Heart right ventricle (tissue), 16 donors: ENCODE measurements at places on chromosomes 2 and 18. TPM values are rescaled to one million over a fixed set of nuclear protein-coding genes. Genes with fewer than 3 reads are reported as not detected.

DNA sequence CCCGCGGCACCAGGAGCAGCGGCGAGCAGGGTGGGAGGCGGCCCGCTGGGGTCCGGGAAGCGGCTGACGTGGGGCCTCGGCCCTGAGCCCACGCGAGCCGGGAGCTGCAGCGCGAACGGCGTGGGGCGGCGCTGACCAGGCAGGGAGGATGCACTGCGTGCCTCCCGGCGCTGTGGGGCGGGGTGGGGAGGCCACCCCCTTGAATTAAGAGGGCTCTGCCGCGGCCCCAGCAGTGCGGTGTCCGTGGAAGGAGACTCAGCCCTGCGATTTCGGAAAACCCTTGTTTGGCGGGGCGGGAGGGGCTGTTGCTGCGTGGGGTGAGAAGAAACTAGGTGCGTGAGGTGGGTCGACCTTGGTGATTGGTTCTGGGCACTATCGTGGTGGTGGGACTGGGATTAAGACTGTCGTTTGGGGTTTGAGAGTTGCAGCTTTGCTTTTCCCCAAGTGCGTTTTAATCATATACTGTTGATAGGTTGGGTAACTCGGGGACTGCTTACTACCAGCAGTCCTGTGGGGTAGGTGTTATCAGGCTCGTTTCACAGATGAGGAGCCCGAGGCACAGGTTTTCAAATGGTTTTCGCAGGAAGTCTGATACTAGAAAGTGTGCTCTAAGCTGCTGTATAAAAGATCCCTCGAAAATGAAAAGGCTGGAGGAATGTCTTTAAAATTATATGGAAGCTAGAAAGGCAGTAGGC lies 722 bp downstream of the ACSL3 start:
- peak; percentile 60 for DNase-seq
- no peaks in the 10 kb centered on the region for H3K36me3 ChIP-seq
- peak overlapping the region; percentile 99 for H3K27ac ChIP-seq
- H3K27me3 ChIP-seq, result no peaks in the 10 kb centered on the region
- peaks cover 16% of the 10 kb centered on the region for H3K4me1 ChIP-seq

DNA sequence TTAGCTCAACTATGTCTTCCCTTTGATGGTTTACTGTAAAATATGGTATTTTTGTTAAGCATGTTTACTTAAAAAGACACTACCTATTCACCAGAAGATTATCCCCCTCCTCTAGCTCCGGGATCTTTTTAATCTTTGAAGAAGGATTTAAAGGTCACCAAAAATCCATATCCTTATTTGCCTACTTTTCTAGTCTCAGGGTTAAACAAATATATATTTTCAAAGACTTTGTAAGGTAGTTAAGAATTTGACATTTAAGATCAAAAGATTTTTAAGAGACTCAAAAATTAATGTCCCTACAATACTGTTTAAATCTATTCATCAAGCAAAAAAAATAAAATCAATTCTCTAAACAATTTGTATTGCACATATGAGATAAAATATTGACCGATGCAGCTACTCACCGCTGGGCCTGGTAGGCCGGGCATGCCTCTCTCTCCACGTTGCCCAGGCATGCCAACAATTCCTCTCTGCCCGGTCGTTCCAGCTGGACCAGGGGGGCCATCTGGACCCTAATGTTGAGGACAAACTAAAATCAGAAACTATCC lies 76.1 kb downstream of the COL3A1 start:
- DNase-seq, result no peak
- H3K4me1 ChIP-seq, result no peaks in the 10 kb centered on the region
- no peak overlapping the region for H3K27ac ChIP-seq
- H3K27me3 ChIP-seq, result no peaks in the 10 kb centered on the region

DNA sequence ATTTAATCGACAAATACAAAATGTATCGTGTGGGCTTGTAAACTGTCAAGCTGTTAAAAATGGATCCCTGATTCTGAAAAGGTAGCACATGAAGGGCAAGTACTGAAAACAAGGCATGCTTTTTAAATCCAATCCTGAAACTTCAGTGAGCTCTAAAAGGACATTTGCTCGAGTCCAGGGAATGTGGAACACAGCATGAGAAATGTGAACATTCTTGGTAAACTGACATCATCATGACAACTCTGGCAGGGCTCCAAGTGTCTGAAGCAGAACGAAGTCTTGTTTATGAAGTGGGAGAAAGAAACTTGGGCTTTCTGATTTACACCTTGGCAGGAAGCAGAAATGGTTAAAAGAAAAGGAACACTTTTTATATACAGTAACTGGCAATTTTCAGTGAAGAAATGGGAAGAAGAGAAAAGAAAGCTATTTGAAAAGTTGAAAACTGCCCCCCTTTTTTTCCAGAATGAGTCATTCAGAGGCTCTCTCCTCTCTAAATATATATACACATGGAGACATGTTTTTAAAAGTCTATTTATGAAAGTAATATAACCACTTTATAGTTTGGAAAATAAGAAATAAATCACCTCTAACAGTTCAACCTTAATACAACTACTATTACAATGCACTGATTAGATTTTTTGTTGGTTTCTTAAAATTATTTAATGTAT lies 120.8 kb downstream of the GAREM1 start:
- no peaks in the 10 kb centered on the region for H3K27me3 ChIP-seq
- peaks cover 42% of the 10 kb centered on the region for H3K4me1 ChIP-seq
- peak overlapping the region; percentile 65 for H3K27ac ChIP-seq
- peak; percentile 85 for DNase-seq
- H3K36me3 ChIP-seq, result no peaks in the 10 kb centered on the region

DNA sequence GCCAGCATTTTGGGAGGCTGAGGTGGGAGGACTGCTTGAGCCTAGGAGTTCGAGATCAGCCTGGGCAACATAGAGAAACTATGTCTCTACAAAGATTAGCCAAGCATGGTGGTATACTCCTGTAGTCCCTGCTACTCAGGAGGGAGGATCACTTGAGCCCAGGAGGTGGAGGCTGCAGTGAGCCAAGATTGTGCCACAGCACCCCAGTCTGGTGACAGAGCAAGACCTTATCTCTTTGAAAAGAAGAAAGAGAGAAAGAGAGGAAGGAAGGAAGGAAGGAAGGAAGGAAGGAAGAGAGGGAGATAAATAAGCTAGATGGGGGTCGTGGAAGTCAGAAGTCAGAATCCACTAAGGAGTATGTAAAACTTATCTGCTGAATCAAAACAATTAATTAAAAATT lies 16.2 kb downstream of the GPR75 start:
- no peak for DNase-seq
- no peak overlapping the region for H3K27ac ChIP-seq
- H3K4me1 ChIP-seq, result no peaks in the 10 kb centered on the region
- H3K4me3 ChIP-seq, result no peak overlapping the region
- peaks cover 8% of the 10 kb centered on the region for H3K36me3 ChIP-seq
- H3K27me3 ChIP-seq, result no peaks in the 10 kb centered on the region

- H3K4me3 ChIP-seq, result no peak overlapping the region
- H3K36me3 ChIP-seq, result no peaks in the 10 kb centered on the region
- no peak overlapping the region for H3K27ac ChIP-seq
- H3K4me1 ChIP-seq, result no peaks in the 10 kb centered on the region
- no peak for DNase-seq
These were observed 109.6 kb downstream of the KYNU start for GRCh38 chr2:142987044-142987443.

DNA sequence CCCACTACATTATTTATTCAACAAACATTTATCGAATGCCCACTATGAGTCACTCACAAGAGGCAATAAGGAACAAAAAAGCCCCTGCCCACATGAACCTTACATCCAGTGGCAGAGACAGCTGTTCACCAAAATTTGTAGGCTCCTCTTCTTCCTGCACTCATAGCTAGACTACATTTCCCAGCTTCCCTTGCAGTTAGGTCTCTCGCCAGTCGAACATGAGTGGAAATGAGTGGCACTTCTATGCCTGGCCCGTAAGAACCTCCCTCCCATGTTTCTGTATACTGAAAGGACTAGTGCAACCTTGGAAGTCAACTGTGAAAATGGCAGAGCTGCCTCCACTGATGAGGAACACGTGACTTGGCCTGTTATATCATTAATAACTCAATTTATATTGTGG lies 19.4 kb upstream of the NCOA1 start:
- H3K4me1 ChIP-seq, result no peaks in the 10 kb centered on the region
- no peak overlapping the region for H3K27ac ChIP-seq
- H3K36me3 ChIP-seq, result no peaks in the 10 kb centered on the region
- no peak overlapping the region for H3K4me3 ChIP-seq

DNA sequence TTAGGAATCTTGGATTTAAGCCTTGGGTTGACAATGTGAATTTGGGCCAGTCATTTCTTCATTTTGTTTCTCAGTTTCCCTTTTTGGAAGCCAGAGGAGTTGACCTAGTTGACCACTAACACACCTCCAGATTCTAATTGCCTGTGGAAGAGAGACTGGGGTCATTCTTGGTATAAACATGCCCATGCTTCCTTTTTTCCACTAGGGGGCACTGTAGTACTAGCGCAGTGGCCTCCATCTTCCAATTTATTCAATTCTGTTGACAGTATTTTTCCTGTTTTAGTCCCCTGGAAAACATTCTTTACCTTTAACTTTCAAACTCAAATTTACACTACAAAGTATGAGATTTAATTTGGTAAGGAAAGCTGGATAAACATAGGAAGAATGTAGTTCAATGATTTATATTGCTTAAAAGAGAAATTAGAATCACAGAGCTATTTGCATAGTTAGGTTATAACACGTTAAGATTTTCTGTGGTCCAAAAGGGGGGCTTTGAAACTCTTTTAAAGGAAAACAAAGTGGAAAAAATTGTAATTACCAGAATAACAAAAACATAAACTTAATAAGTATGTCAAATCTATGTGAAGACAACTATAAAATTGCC lies 57.5 kb upstream of the AGPS start:
- no peak for DNase-seq
- no peaks in the 10 kb centered on the region for H3K27me3 ChIP-seq
- H3K36me3 ChIP-seq, result peaks cover 14% of the 10 kb centered on the region
- no peak overlapping the region for H3K27ac ChIP-seq
- no peak overlapping the region for H3K4me3 ChIP-seq

DNA sequence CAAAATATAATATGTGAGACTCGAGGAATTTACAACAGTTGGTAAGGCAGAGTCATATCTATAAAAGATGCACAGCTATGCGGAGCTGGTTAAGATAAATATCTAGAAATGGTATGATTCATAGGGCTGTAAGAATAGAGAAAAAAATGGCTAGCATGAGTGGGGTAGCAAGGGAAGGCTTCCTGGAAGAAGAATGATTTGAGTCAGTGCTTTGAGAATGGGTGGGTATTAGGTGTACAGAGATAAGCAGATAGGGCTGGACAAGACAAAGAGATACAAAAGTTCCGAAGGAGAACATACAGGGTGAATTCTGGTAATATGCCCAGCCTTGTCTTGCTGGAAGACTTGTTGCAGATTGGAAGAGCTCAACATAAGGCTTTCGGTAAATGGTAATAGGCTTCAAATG lies 291.5 kb upstream of the CCDC68 start:
- peaks cover 31% of the 10 kb centered on the region for H3K36me3 ChIP-seq
- H3K27me3 ChIP-seq, result no peaks in the 10 kb centered on the region
- no peak for DNase-seq
- no peak overlapping the region for H3K4me3 ChIP-seq
- H3K27ac ChIP-seq, result peak overlapping the region; percentile 68

DNA sequence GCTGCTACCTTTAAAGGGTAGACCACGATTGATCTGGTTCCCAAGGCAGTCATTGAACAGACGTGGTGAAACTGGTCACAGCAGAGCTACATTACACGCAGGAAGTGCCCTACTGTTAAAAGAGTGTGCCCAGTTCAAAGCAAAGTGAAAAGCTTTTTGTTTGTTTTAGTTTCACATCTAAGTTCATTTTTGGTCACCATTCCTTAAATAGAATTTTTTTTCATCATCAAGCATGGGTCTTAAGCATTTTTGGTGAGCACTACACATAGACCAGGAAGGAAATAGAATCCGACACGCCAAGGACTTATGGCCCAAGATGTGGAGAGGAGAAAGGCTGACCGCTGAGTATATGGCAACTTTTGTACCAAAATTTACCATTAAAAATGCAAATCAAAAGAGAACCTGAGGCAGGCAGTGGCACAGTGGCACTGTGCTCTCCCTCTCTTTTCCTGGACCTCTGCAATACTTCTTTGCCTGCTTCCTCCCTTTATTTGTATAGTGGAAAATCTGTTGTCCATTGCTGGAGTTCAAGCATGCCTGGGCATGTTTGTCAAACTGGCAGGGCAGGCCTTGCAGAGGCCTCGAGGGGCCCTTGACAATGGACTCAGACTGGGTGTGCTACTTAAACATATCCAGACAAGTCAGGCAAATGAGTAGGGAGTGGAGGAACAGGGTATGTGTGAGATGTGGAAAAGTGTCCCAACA lies 42.6 kb upstream of the HNRNPA3 start:
- H3K36me3 ChIP-seq, result no peaks in the 10 kb centered on the region
- no peaks in the 10 kb centered on the region for H3K27me3 ChIP-seq
- H3K27ac ChIP-seq, result peak overlapping the region; percentile 35
- peaks cover 22% of the 10 kb centered on the region for H3K4me1 ChIP-seq

DNA sequence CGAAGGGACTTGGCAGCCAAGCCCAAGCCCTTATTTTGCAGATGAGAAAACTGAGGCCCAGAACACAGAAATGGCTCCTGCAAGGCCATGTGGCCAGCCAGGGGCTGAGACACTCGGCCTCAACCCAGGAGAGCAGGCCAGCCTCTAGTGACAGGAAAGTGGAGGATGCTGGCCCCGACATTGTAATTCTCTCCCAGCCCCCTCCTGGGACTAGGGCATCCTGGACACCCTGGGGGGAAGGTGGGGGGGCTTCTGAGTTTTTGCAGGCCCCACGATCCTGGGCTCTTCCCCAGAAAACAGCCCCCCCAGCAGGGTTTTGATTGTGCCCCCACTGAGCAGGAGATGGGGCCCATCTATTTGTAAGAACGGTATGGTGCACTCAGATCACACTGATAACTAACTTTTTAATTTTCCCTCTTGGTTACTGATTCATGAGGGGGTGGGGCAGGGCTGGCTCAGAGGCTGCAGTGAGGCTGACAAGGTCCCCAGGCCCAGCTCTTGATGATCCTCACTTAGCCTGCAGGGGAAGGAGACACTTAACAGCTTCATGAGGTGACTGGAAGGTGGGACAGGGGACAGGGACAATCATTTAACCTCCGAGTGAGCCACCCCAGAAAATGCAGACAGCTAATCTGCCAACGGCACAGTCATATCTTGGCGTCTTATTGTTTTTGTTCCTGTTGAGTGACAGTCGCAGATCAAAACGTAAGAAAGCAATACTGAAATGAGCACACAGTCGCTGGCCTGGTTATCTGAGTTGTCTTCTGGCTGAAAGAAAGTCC lies 18.9 kb downstream of the SMAD7 start:
- no peaks in the 10 kb centered on the region for H3K27me3 ChIP-seq
- no peak overlapping the region for H3K4me3 ChIP-seq
- DNase-seq, result no peak
- no peaks in the 10 kb centered on the region for H3K36me3 ChIP-seq

Gene MLPH
- 42.6 TPM for total RNA-seq

Gene CCDC150
- 2.1 TPM for total RNA-seq

Gene SPC25
- 0.44 TPM for total RNA-seq

Gene PPP1CB
- total RNA-seq, result 503 TPM
